ENCODE measurements at places on chromosomes 7 and 10. TPM values are rescaled to one million over a fixed set of nuclear protein-coding genes. Genes with fewer than 3 reads are reported as not detected.

GRCh38 chr10:63515002-63515763, 6.0 kb upstream of the REEP3 start:
- DNase-seq, result no peak
- H3K27ac ChIP-seq, result no peak overlapping the region
- H3K27me3 ChIP-seq, result no peaks in the 10 kb centered on the region
- no peaks in the 10 kb centered on the region for H3K36me3 ChIP-seq
- H3K4me1 ChIP-seq, result peaks cover 7% of the 10 kb centered on the region

- DNase-seq, result no peak
- peaks cover 9% of the 10 kb centered on the region for H3K4me1 ChIP-seq
- no peaks in the 10 kb centered on the region for H3K36me3 ChIP-seq
- no peaks in the 10 kb centered on the region for H3K27me3 ChIP-seq
Measured at GRCh38 chr7:111384065-111384891, 178.0 kb downstream of the IMMP2L start.

- peaks cover 10% of the 10 kb centered on the region for H3K4me1 ChIP-seq
- H3K27me3 ChIP-seq, result peaks cover 11% of the 10 kb centered on the region
- H3K27ac ChIP-seq, result no peak overlapping the region
- H3K36me3 ChIP-seq, result no peaks in the 10 kb centered on the region
- no peak for DNase-seq
- no peak overlapping the region for H3K4me3 ChIP-seq
Measured at GRCh38 chr10:77922566-77923179, 3.9 kb downstream of the DLG5 start.

DNA sequence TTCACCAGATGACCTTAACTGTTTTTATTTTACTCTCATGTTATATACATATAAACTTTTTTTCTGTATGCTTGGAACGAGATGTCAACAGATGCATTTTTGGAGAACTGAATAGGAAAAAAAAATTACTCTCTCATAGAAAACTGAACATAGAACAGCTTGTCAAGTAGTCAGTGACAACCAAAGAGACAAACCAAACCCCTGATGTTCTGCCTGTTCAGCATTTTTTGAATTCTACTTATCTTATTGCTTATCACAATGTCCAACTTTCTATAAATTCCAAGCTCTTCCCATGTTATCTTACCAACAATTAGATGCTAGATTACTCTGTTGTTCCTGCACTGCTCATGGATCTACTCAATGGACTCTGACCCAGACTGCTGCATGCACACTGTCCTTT, 95.2 kb downstream of the VPS41 start:
- no peak for DNase-seq
- H3K27me3 ChIP-seq, result no peaks in the 10 kb centered on the region
- no peak overlapping the region for H3K4me3 ChIP-seq
- no peaks in the 10 kb centered on the region for H3K4me1 ChIP-seq
- peaks cover under 1% of the 10 kb centered on the region for H3K36me3 ChIP-seq

Gene HGF
- not detected for total RNA-seq

Gene HOXA6
- 0.49 TPM for total RNA-seq

Gene CD36
- 1.3 TPM for total RNA-seq

Gene RNF148
- total RNA-seq, result not detected

Gene CALHM1
- total RNA-seq, result 0.41 TPM

Measured in B cell (primary cell).